Activated T-cell treated with anti-CD3 and anti-CD28 coated beads for 24 hours (primary cell): ENCODE measurements at places on chromosomes 13 and 19.
A peak's percentile ranks its signal among the peaks of the same experiment; 100 is the strongest.

GRCh38 chr19:46134527-46134926, 10.0 kb upstream of the IGFL3 start:
- no peak for DNase-seq

GRCh38 chr19:14113762-14114414, 3.7 kb downstream of the PRKACA start:
- DNase-seq, result peak; percentile 27

DNA sequence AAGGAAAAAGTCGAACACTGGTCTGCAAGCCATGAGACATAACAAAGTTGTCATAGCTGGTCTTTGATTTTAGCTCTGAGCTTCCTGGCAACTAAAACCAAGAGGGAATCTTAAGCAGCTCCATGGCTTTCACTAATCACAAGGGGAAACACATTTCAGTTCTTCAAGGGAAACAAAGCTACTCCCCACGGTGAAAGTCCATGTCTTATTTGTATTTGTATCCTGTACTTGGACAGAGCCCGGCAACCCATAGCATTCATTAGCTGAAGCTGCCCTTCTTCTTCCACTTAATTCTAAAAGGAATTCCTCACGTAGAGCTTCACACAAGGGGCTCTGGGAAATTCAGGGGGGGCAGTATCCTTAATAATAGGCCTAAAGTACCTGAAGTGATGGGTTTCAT, 128.9 kb downstream of the RGCC start:
- DNase-seq, result no peak

DNA sequence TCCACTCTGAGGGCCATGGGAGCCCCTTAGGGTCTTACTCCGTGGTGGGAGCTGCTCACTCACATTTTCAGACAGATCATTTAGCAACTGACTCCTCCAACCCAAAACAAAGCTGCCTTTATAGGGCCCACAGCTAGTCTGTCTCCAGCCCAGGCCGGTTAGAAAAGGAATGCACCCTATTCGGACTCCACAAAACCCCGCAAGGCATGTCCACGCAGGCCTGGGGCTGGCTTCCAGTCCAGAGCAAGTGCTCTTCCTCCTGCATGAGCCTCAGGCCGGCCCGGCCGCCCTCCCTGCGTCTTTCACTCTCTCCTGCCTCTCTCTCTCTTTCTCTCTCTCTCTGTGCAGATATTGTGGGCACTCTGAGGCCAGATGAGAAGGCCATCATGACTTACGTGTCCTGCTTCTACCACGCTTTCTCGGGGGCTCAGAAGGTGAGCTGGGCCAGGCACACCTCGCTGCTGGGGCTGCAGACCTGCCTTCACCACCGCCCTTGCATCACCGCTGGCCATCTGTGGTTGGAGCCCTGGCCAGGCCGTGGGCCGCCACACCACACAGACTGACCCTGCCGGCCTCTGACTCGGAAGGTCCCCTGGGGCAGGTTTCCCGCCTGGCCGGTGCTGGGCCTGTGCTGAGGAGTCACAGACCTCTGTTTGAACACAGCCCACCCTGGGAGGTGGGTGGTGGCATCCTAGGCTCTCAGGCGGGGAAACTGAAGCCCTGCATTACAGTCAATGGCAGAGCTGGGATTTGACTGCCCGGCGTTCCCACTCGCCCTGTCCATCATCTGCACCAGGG, 33.1 kb downstream of the CAPN12 start:
- DNase-seq, result no peak

DNA sequence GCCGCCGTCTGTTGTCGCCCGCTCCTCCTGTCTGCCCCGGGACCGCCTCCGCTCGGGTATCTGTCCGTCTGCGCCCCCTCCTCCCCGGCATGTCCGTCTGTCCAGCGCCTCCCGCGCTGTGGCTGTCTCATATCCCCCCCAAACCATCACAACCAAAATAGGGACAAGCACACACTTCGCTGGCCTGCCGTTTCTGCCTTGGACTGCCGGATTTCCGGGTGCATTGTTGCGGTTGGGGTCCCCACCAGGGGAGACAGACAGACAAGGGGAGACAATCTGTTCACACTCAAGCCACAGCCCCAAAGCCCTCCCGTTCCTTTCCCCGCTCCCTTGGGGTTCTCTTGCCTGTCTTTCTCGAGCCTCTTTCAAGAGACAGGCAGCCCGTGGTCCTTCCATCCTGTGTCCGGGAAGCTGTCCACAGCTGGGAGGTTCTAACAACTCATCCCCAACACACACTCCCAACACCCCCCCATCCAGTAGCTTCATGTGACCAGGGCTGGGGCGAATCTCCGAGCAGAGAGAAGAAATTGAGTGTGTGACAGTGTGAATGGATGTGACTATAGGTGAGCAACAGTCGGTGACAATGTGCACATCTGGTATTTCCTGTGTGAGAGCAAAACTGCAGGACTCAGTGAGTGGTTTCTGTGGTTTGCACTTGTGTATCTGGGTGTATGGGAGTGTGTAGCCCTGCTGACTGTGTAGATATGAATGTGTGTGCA, 16.5 kb upstream of the FOSB start:
- no peak for DNase-seq
